ENCODE measurements at places on chromosomes 2 and 18. TPM values are rescaled to one million over a fixed set of nuclear protein-coding genes. Genes with fewer than 3 reads are reported as not detected.

DNA sequence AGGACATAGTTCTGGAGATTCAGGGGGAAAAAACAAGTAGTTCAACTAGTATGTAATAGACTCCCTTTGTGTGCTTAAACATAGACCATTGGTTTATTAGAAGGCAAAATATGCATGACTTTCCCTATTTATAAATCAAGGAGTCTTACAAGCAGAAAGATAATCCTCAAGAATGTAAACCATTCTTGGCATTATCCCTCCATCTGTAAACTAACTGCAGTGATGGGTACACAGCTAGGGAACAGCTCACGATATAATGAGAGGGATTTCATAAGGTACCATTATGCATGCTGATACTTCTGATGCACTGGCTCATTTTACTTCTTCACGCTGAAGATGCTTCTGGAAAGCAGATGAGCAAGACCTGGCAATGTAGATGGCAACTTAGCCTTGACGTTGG lies 878 bp downstream of the FBXO15 start:
- H3K4me3 ChIP-seq: peak overlapping the region; percentile 89
- no peaks in the 10 kb centered on the region for H3K36me3 ChIP-seq
- H3K4me1 ChIP-seq: peaks cover 30% of the 10 kb centered on the region
- H3K27ac ChIP-seq: no peak overlapping the region
- no peaks in the 10 kb centered on the region for H3K27me3 ChIP-seq
- no peak for DNase-seq

DNA sequence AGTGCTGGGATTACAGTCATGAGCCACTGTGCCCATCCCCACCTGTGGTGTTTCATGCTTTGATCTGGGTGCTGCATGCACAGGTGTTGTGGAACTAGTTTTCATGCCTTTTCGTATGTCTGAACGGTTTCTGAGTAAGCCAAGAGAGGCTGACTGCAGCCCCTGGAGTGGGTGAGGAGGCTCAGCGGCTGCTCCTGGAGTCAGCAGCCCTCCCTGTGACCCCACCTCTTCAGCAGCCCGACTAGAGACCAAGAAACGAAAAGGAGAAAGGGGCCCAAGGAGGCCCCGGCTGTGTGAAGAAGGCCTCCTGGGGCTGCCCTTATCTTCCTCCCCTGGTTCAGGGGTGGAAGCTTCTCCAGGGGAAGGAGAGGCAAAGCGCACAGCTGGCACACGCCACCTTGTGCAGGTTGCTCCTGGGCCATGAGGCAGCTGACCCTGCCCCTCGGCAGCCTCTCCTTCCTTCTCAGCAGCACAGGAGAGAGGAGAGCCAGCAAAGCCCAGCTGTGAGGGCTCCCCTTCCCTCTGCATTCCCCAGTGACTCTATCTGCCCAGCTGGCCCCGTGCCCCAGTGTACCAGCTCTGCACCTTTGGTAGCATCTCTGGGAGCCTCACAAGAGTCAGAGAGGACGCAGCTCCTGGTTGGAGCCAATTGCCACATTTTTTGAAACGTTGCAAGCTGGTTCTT lies 182.5 kb upstream of the HS6ST1 start:
- peak; percentile 71 for DNase-seq
- H3K4me3 ChIP-seq: no peak overlapping the region
- H3K27me3 ChIP-seq: no peaks in the 10 kb centered on the region
- H3K4me1 ChIP-seq: no peaks in the 10 kb centered on the region

DNA sequence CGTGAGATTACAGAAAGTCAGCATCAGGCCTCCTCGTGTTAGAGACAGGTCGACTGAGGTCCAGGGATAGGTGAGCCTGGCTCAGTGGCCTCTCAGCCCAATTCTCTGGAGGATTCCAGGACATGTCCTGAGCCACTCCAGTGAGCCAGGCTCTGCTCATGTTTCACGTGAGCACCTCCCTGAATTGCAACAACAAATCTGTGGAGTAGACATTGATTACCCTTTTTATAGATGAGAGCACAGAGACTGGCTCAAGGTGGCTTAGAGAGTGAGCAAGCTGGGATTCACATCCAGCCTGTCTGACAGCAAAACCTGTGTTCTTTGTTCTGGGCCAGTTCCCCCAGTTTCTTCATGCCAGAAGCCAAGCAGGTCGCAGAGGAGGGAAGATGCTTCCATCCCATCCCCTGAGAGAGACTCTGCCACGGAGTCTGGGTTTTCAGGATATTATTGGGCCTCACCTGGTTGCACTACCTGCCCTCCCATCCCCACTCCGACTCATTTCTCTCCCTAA lies 46.4 kb downstream of the HS1BP3 start:
- no peak for DNase-seq
- no peak overlapping the region for H3K4me3 ChIP-seq
- no peaks in the 10 kb centered on the region for H3K36me3 ChIP-seq
- H3K27ac ChIP-seq: peak overlapping the region; percentile 31

- no peak for DNase-seq
- no peak overlapping the region for H3K27ac ChIP-seq
- H3K4me1 ChIP-seq: no peaks in the 10 kb centered on the region
- no peak overlapping the region for H3K4me3 ChIP-seq
- H3K27me3 ChIP-seq: no peaks in the 10 kb centered on the region
These were observed 206.5 kb downstream of the PDE1A start for GRCh38 chr2:182220335-182220734.

GRCh38 chr2:148244593-148245292 lies 223.9 kb downstream of the MBD5 start:
- H3K27me3 ChIP-seq: no peaks in the 10 kb centered on the region
- no peak for DNase-seq
- no peak overlapping the region for H3K4me3 ChIP-seq
- no peak overlapping the region for H3K27ac ChIP-seq

- H3K4me1 ChIP-seq: peaks cover 24% of the 10 kb centered on the region
- no peaks in the 10 kb centered on the region for H3K27me3 ChIP-seq
- H3K27ac ChIP-seq: peak overlapping the region; percentile 97
- no peak for DNase-seq
- no peaks in the 10 kb centered on the region for H3K36me3 ChIP-seq
These were observed 895 bp upstream of the GLS start for GRCh38 chr2:190879474-190880377.

DNA sequence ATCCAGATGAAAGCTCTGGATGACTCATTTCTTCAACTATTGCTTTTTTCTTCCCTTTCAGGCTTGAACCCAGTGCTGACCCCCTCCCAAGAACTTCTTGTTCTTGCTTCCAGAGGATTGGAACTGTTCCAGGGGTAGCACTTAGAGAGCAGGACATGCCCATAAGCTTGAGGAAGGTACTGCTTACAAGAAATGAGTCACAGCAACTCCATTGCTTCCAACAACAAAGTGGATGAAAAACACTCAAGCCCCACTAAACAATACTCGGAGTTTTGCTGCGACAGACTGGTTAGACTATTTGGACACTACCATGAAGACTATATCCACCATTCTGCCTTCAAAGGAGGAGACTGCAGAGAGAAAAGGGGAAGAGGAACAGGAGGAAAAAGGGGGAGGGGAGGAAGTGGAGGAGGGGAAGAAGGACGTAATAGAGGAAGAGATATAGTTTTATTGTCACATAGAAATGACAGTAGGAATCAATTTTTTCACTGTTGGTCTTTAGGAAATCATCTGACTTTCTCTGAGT lies 1.6 kb upstream of the EPC2 start:
- no peaks in the 10 kb centered on the region for H3K27me3 ChIP-seq
- H3K4me3 ChIP-seq: no peak overlapping the region
- H3K36me3 ChIP-seq: no peaks in the 10 kb centered on the region
- H3K27ac ChIP-seq: no peak overlapping the region
- H3K4me1 ChIP-seq: peaks cover 33% of the 10 kb centered on the region

- no peak overlapping the region for H3K4me3 ChIP-seq
- peaks cover 15% of the 10 kb centered on the region for H3K4me1 ChIP-seq
- no peaks in the 10 kb centered on the region for H3K27me3 ChIP-seq
- no peak overlapping the region for H3K27ac ChIP-seq
- no peak for DNase-seq
- H3K36me3 ChIP-seq: peaks cover 9% of the 10 kb centered on the region
These were observed 707 bp upstream of the SPDYA start for GRCh38 chr2:28809927-28810326.

Gene GNAL
- total RNA-seq: 23.3 TPM

Gene UGT1A5
- total RNA-seq: 1.2 TPM

Gene BCL11A
- total RNA-seq: 48.4 TPM

Gene ONECUT2
- not detected for total RNA-seq

Gene LRATD1
- total RNA-seq: 32.7 TPM

Gene ZC3H15
- total RNA-seq: 59.9 TPM

Gene IL36B
- not detected for total RNA-seq

Gene SERPINB12
- 20.1 TPM for total RNA-seq

Gene C2orf80
- not detected for total RNA-seq

All from vagina (tissue), 2 donors.